ENCODE measurements at places on chromosomes 5 and 9.
A peak's percentile ranks its signal among the peaks of the same experiment; 100 is the strongest.

- no peak for DNase-seq
These were observed 60.2 kb upstream of the FUBP3 start for GRCh38 chr9:130518943-130519799.

DNA sequence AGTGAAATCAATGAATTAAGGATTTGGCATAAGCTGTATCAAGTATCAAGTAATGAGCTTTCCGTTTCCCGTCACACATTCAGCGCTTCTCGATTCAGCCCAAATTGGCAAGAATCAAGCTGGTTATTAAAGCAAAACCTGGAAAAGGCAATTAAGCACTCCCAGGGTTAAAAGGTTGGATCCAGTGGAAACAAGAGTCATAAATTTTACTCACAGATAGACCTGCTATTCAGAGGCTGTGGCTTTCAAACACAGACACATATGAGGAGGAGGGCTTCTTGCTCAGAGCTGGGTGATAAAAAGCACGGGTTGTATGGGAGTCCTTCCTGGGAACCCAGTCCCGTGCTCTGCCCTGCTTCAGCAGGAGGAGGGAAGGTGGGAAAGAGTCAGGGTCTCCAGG lies 112.3 kb upstream of the CXCL14 start:
- no peak for DNase-seq

- peak; percentile 89 for DNase-seq
These were observed 639.7 kb upstream of the C9orf72 start for GRCh38 chr9:28212979-28213378.

DNA sequence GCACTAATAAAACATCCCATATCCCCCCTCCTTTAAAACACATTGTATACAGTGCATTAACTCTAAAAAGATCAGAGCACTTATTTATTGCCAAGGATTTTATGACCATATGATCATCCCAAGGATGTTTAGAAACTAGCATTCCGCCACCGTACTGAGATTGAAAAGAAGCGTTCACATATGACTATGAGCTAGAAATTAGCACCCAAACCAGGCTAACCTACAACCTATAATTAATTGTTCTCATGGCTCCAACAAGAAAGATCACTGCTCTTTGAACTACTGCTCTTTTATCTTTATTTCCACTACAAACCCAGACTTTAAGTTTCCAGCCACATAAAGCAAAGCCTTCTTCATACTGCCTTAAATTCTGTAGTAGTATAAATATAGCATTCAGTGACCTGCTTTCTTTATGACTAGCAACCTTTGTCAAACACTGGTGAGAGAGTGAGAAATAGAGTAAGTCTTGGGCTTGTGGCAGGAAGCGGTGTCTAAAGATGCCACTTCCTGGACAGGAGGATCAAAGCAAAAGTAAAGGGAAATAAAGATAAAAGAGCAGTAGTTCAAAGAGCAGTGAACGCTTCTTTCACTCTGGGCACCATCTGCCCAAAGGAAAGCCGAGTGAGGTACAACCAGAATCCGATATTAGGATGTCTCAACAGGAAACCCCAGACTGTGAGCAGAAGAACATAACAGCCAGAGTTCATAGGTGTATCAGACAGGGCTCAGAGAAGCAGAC lies 151.1 kb upstream of the ERCC6L2 start:
- no peak for DNase-seq

GRCh38 chr5:126911986-126912385 lies 118.4 kb downstream of the MARCHF3 start:
- DNase-seq, result no peak

DNA sequence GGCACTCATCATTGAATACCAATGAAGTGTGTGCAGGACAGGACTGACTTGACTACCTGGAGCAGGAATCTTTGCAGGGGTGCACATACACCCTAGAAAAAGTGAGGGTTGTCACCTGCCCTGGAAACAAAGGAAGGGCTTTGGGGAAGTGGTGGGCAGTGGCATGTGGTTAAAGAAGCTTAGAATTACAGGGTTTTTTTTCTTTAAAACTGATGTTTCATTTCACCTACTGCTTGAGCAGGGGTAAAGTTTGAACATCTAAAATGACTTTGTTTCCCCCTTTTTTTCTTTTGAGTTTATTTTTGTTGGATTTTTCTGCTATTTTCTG lies 2.0 kb upstream of the KDM3B start:
- DNase-seq, result no peak

DNA sequence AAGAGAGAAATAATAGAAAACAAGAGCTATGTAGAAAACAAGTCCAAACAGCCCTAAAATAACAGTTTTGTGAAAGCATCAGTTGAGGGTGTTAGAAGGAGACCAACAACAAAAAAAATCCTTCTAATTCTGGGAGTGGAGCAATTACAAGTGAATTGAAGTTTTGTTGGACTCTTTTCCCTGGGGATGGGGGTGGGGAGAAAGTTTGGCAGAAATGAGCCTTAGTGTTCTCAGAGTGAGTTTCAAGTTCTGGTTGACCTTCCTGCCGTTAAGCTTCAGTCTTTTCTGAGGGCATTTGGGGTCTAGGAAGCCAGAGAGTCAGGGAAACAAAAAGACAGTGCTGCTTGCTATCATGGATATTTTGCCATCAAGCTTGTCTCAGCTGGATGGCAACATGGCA lies 106.3 kb upstream of the TRIM32 start:
- DNase-seq, result no peak

GRCh38 chr9:4293293-4293941 lies 6.5 kb downstream of the GLIS3 start:
- DNase-seq, result peak; percentile 97

DNA sequence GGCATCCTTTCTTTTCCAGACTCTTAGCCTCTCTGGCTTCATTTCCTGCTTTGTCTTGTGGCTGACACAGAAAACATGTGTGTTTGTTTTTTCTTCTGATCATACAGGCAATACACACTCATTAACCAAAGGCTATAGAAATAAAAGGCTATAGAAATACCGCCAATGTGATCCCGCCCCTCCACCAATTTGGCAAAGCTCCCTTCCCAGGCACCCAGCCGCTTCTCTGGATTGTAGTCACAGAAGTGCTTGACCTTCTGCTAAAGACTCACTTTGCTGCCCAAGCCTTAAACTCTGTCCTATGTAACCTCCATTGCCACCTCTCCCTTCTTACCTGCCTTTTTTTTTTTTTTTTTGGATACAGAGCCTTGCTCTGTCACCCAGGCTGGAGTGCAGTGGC lies 5.3 kb downstream of the TXNDC15 start:
- no peak for DNase-seq

DNA sequence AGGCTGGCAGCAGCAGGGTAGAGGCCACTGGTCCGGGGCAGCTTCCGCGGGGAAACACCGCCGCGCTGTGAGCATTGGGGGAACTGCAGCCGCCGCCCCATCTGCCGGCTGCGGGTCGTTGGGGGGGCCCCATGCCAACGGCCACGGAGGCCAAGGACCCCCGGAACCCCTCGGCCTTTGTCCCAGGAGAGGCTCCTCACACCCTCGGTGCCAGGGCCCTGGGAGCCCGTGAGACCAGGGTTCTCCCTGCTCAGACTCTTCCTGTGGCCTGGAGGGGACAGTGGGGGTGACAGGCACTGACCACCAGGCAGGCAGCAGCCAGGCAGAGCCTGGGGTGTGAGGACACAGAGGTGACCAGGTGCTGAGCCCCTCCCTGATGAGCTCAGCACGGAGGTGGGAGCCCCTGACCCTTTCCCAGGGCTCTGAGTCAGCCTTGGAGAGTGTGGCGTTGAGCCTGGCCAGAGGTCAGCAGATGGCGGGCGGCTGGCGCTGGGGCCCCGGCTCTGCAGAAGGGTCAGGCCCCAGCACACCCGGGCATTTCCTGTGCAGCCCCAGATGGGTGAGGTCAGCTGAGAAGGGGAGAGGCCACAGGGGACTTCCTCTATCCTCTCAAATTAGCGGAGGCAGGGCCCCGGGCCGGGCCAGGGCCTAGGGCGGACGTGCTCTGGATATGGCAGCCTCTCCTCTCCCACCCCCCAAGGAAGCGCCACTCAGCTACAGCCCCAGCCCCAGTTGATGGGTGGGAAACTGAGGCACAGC lies 17.9 kb upstream of the EGFL7 start:
- no peak for DNase-seq

GRCh38 chr9:72150127-72150526 lies 887 bp downstream of the GDA start:
- no peak for DNase-seq

GRCh38 chr5:93755716-93756115 lies 14.3 kb upstream of the POU5F2 start:
- DNase-seq, result no peak

GRCh38 chr5:170120576-170120975 lies 14.9 kb downstream of the FOXI1 start:
- DNase-seq, result peak; percentile 36

DNA sequence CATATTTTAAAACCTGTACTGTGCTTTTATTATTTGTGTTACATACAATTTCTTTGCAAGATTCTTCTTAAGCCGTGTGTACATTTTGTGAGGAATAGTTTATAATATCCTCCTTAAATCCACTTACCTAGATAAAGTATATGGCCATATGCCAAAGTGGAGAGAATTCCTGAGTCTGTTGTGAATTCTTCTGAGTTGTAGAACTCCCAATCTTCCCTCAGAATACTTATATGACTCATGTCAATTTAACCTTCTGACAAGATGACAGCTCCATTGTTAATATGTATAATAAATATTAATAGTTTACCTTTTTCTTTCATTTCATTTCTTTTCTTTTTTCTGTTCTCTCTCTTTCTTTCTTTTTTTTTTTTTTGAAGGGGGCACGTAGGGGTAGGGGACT lies 6.0 kb upstream of the RICTOR start:
- no peak for DNase-seq

GRCh38 chr9:77453825-77454647 lies 194.1 kb downstream of the GNA14 start:
- DNase-seq, result no peak

GRCh38 chr9:95757439-95757838 lies 118.1 kb upstream of the ERCC6L2 start:
- DNase-seq, result no peak

DNA sequence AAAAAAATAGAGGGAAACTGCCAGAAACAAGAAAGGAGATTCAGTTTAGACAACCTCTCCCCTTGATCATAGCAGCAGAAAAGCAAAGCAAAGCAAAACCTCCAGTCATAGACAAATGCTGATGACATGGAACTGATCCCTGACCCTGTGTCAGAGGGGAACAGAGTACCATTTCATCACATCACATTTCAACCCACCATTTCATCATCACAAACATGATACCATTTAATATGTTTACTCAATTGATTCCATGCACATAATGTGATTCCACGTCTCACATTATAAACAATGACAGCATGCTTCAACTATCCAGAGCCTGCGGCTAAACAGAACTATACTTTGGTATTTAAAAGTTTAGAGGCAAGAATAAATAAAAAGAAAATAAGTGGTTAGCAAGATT lies 28.7 kb upstream of the ACOT12 start:
- DNase-seq, result peak; percentile 80

GRCh38 chr5:133818031-133818431 lies 150.4 kb downstream of the C5orf15 start:
- peak; percentile 15 for DNase-seq

GRCh38 chr9:131049829-131050715 lies 41.1 kb downstream of the LAMC3 start:
- DNase-seq, result no peak

- DNase-seq, result peak; percentile 19
These were observed 141.1 kb upstream of the RAD23B start for GRCh38 chr9:107141967-107142366.

GRCh38 chr5:115530426-115530825 lies 14.1 kb downstream of the FEM1C start:
- DNase-seq, result no peak

- DNase-seq, result no peak
These were observed 255.8 kb downstream of the PRDM9 start for GRCh38 chr5:23763170-23763569.

DNA sequence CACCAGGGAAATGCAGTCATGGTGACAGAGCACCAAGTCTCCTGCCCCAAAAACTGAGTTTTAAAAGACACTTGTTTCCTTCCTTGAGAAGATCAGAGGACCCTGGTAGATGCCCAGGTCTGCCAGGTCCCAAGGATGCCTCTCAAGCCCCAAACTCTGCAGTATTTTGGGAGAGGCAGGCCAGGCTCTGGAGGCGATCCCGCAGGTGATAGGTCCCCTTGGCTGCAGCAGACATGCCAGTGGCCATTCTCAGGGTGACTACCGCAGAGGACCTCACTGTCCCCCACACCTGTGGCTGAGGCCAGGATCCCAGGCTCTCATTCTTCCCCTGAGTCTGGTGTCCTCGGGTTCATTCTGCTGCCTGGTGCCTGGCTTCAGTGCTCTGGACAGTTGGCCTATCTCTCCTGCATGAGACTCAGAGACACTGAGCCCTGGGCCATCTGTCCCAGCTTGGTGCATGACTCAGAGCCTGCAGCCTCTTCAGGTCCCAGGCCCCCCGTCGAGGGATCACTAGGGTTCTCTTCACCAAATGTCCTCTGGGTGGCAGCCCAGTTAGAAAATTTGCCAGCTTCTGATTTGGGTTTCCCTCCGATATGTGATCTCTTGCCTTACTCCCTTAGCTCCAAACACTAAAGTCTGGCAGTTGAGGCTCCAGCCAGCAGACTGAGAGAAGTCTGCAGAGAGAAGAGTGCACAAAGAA lies 59.7 kb upstream of the GARNL3 start:
- DNase-seq, result no peak

DNA sequence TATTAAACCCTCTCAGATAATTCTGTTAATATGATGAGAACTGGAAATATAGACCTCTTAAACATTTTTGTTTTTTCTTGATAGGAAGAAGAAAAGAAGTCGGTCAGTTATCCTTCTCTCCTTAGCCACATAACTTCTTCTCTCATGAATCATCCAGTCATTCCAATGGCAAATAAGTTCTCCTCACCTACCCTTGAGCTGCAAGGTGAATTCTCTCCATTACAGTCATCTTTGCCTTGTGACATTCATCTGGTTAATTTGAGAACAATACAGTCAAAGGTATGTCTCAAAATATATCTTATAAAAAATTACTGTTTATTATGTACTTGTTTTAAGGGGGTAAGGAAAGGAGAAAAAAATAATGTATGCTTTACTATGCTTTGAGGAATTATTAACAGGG lies 165.3 kb downstream of the MAN2A1 start:
- DNase-seq, result no peak

- DNase-seq, result no peak
These were observed 126.9 kb downstream of the FSTL4 start for GRCh38 chr5:133485468-133485867.

DNA sequence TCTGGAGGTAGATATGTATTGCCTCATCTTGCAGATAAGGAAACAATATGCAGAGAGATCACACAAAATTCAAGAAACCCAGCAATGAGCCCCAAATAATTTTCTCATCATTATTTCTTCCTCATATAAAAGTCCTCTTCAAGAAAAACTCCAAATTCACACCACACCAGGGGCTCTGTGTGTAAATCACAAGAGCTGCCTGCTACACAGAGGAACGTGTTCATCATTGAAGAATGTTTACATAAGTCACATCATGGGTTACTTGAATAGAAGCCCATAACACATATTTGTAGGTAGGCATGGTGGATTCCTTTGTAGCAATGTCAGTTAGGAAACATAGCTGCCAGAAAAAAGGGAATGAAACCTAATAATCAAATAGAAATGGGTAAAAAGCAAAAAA lies 308.1 kb upstream of the TLE4 start:
- peak; percentile 22 for DNase-seq

DNA sequence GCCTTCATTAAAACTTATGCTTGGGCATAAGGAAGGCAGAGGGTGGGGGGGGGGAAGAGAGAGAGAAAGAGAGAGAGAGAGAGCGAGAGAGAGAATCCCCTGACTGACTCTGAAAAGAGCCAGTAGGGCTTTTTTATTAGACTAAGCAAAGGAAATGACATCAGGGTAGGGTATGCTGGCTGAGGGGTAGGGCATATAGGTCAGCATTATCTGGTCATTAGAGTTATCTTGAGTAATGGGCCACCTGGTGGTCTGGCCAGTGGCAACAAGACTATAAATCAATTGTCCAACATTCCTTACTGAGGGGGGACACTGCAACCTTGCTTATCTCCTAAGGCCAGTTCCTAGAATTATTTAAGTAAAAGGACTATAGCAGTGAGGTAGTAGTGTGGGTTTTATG lies 67.2 kb downstream of the TSSK1B start:
- DNase-seq, result no peak
